ENCODE measurements at places on chromosomes 11 and 22. TPM values are rescaled to one million over a fixed set of nuclear protein-coding genes. Genes with fewer than 3 reads are reported as not detected.

Gene FDXACB1
- 2.6 TPM for total RNA-seq

Gene SMC1B
- total RNA-seq: under 0.01 TPM

Gene CHRM1
- not detected for total RNA-seq

Gene SH3BP1
- total RNA-seq: 7.0 TPM

Gene TBCEL
- total RNA-seq: 15.8 TPM

Gene RAPSN
- total RNA-seq: not detected

All from subcutaneous preadipocyte (primary cell).